ENCODE measurements at places on chromosomes 1 and 21. TPM values are rescaled to one million over a fixed set of nuclear protein-coding genes. Genes with fewer than 3 reads are reported as not detected.

DNA sequence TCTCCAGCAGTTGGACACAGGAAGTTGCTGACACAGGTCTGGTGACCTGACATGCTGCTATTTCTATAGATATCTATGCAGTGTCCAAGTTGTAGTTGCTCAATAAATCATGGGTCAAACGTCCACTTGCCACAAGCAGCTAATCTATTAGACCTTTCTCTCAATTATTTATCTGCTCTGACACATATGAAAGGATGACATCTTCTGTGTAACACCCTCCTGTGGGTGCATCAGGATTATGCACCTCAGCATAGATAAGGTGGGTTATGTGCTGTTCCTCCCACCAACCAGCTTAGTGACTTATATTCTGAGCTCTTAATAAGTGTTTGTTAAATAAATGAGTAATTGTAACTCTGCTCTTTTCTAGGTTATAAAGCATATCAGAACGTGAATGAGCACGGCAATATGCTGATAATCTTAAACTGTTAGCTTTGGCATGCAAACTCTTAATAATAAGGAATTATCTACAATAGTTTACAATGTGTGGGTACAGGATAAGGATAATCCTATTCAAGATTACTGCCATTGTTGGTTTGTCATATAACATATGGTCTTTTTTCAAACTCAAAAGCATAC lies 90.7 kb upstream of the GCLM start:
- DNase-seq: no peak

- DNase-seq: no peak
Measured at GRCh38 chr1:81220614-81221071, 580.1 kb upstream of the ADGRL2 start.

- DNase-seq: no peak
Measured at GRCh38 chr1:75845576-75845975, 48.9 kb downstream of the MSH4 start.

DNA sequence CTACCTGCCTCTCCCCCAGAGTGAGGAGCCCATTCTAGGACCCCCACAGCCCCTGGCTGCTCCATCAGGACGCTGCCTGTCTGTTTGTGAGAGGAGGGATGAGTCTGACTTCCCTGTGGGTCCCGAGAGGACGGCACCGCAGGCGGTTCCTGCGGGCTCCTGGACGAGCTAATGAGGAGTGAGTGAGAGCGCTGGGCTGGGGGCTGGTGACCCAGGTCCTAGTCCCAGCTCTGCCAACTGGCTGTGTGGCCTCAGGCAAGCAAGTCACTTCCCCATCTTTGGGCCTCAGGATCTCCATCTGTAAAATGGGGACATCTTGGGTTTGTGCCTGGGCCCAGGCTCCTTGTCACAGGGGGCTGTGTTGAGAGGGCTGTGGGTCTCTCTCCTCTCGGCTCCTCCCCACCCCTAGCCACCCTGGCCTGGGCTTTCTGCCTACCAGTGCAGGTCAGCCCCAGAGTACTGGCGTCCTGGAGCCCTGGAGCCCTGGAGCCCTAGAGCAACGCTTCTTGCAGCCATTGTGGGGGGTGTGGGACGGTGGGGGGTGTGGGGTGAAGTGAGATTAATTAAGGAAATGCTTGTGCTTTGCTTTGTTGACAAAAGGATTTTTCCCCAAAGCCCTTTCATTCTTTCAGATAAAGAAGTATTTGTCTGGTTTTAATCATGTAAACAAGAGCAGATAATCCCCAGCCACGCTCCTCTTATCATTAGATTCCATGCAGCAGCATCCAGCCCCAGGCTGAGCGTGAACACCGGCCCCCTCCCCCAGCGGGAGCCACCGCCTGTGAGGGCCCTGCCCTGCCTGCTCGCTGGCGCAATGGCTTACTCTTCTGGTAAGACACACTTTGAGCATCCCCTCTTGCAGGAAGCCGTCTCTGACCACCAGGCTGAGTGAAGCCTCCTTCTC lies 26.8 kb downstream of the SLC1A7 start:
- no peak for DNase-seq

- no peak for DNase-seq
Measured at GRCh38 chr1:3035563-3036446, 14.5 kb downstream of the ACTRT2 start.

Gene CNKSR1
- not detected for total RNA-seq

Gene SMPDL3B
- 0.38 TPM for total RNA-seq

Gene C1QB
- total RNA-seq: not detected

All from Caki2 (cell line).